ENCODE measurements at places on chromosomes 2 and 18.
A peak's percentile ranks its signal among the peaks of the same experiment; 100 is the strongest.

DNA sequence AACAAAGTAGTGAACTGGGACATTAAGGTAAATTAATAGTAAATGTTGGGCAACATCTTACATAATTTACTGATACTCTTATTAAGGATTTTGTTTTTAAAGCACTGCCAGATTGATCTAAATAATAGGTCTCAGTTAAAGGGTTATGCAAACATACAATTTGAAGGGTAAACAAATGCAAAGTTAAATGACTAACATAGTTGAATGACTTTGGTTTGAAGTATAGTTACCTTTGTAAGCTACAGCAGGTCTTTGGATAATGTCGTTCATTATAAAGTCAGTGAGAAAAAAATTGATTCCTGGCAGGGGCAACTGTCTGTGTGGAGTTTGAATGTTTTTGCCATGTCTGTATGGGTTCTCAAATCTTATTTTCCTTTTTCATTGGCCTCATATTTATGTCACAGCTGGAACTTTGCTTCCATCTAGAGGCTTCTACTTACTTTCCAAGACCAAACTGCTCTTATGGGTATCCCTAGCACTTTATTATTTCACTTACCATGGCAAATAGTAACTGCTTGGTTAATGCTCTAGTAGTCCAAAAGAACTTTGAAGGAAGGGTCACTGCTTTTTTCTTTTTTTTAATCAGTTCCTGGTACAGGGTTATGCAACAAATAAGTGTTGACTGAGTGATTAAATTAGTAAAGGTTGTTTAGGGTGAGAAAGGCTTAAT lies 107.8 kb downstream of the NBEAL1 start:
- no peak for DNase-seq

- DNase-seq: no peak
Observed at GRCh38 chr2:134217351-134217750, 36.5 kb upstream of the MGAT5 start.

DNA sequence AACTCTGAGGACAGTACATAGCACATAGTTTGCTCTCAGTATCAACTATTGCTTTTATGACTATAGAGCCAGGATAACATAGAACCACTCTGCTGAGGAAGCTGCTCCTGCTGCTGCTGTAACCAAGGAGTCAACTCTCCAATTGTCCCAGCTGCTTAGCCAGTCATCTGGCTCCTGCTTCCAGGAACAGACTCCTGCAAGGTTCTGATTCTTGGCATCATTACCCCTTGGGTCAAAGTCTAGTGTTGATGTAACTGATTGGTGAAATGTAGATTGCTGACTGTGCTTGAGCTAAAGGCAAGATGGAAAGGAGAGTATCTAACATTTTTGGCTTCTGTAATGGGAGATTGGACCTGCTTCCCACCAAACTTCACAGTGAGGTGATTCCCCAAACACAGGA lies 261.9 kb upstream of the FSHR start:
- no peak for DNase-seq

- DNase-seq: peak; percentile 30
Observed at GRCh38 chr2:159126432-159127022, 158.1 kb downstream of the TANC1 start.

DNA sequence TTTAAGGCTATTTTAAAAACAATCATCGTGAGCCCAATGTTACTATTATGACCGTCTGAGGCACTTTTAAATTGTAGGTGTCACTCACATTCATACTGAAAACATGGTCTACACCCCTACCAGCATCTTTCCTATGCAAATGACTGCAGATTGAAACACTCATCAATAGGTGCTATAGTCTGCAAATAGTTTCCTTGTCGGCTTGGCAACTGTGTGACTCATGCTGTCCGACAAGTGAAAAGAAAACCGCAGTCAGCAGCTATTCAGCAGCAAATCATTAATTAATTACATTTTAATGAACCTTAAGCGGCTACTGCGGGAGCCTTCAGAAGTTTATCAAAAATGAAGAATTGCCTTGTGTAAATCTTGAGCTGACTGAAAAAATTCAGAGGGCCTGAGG lies 134.4 kb downstream of the FIGN start:
- no peak for DNase-seq

DNA sequence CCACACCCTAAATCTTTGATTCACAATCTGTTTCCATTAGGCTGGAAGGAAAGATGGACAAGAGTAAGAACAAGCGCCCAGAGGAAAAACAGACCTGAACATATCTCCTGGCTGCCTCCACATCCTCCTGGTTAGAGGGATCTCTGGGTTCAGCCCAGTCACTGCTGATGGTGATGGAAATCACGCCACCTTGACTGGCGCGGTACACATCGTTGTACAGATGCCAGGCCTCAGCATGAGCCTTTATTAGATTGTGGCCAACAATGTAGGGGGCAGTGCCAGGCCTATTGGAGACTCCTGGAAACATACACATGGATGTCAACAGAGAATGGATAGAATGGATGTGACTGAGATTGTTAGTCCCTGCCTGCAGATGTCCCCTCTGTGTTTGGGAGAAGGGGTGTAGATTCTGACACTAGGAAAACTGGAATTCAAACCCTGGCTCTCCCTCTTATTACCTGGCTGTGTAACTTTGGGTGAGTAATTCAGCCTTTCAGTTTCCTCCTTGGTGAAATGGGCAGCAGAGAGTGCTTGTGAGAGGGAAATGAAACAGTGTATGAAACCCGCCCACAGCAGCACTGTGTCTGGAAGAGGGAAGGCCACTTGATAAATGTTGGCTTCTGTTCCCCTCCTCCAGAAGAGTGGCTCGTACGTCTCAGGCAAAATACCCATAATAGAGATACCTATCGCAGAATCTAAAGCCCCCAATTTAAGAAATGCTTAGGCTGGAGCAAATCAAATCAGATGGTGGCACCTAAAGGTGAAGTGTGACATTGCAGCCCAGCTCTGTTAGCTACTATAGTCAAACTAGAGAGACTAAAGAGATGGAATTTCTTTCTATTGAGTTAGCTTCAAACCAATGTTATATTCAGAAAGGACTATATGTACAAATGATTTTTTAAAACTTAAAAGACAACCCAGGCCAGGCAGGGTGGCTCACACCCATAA lies 36.2 kb downstream of the LCT start:
- no peak for DNase-seq

DNA sequence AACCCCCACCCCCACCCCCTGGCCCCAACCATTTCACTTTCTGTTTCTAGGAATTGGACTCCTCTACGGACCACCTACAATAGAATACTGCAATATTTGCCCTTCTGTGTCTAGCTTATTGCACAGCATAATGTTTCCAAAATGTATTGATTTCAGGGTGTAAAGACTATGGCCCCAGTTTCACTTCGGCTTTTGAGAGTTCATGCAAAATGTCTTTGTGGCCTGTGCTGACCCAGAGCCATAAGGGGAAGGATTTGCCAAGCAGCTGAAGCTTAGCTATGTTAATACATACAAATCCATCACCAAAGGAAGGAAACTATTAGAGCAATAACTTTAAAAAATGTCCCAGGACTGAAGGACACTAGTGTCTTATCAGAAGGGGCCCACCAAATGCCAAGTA lies 11.2 kb upstream of the ATP9B start:
- no peak for DNase-seq

DNA sequence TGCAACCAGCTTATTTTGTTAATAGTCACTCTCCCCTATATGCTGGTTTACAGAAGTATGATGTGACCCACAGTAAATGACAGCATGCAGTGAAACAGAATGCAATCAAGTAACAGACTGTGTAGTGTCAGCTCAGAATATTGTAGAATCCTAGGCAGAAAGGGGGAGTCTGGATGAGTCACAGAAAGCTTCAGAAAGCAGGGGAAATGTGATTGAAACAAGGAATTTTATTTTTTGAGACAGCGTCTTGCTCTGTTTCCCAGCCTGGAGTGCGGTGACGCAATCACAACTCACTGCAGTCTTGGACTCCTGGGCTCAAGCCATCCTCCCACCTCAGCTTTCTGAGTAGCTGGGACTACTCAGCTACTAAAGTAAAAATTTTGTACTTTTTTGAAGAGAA lies 219.9 kb upstream of the FBXO11 start:
- no peak for DNase-seq

- peak; percentile 70 for DNase-seq
Observed at GRCh38 chr2:219171231-219171651, 1.4 kb upstream of the SLC23A3 start.

DNA sequence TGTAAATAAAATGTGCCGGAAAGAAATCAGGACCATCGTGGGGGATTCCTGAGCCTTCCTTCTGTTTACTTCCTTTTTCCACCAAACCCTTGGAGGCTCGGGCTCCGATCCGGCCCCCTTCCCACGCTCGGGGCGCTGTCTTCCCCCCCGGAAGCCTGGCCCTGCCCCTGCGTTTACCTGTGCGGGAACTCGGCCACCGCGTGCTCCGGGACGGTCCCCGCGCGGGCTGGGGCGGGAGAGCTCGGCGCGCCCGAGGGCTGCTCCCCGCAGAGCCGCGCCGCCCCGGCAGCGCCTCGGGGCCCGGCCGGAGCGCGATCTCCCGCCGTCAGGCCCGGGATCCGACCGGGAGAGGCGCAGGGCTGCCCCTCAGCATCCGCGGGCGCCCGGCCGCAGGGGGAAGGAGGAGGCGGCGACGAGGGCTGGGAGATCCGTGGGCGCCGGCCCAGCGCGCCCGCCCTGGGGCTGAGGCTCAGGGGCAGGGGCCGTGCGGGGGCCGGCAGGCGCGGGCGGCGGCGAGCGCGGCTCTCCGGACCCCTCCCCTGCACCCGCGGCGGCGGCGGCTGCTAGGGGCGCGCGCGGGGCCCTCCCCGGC lies 435 bp downstream of the ADCY3 start:
- no peak for DNase-seq

GRCh38 chr2:69997015-69997830 lies 35.8 kb upstream of the ASPRV1 start:
- DNase-seq: peak; percentile 78

Data from hematopoietic multipotent progenitor cell treated with erythropoietin and hydrocortisone succinate and interleukin-3 and kit ligand, for 15 days (in vitro differentiated cells).